ENCODE measurements at places on chromosomes 6 and 20.
A peak's percentile ranks its signal among the peaks of the same experiment; 100 is the strongest.

DNA sequence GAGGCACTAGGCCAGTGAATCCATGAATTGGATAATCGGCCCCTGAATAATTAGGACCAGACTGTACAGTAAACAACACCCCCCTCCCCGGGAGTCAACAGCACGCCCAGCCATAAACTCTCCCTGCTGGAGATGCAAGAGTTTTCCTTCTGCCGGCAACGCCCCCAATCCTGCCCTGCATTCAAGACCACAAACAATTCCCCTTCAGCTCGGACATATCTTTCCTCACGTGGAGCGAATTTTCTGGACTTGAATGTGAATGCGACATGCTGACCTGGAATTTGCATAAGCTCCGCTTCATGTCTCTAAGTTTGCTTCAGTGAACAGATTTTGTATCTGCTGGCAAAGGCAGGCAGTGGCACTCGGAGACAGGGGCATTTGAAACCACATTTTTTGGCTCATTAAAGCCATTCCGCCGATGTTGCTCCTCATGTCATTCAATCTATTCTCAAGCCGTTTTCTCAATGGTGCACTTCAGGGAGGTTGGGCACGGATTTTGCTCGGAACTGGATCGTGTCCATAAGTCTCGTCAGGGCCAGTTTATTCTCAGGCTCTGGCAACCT, 38.0 kb upstream of the GMPR start:
- DNase-seq = no peak

DNA sequence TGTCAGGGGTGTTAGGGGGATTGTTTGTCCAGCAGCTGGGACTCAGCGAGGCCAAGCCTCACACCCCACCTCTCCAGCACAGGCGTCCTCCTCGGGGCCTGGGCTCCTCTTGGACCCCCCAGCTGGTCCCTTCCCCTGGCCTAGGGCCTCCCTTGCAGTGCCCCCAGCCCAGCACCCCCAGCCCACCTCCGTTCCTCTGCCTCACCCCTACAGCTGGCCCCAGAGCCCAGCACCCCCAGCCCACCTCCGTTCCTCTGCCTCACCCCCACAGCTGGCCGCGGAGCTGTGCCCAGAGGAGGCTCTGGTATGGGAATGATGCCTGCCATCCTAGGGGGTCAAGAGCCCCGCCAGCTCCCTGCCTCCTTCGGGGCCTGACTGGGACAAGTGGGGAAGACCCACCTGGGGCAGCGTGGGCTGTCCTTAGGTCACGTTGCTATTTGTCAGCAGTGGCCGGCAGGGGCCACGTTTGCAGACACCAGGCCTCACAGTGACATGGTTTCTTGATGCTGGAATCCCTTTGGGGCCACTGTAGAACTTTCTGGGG, 7.9 kb upstream of the COL20A1 start:
- DNase-seq = no peak

DNA sequence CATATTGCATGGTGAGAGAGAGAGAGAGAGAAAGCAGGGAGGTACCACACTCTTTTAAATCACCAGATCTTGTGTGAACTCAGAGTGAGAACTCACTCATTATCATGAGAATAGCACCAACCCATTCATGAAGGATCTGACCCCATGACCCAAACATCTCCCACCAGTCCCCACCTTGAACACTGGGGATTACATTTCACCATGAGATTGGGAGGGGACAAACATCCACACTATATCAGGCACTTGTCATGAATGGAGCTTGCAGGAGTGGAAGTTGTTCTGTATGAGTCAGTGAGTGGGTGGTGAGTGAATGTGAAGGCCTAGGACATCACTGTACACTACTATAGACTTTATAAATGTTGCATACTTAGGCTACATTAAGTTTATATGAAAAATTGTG, 47.7 kb upstream of the RNF182 start:
- no peak for DNase-seq

DNA sequence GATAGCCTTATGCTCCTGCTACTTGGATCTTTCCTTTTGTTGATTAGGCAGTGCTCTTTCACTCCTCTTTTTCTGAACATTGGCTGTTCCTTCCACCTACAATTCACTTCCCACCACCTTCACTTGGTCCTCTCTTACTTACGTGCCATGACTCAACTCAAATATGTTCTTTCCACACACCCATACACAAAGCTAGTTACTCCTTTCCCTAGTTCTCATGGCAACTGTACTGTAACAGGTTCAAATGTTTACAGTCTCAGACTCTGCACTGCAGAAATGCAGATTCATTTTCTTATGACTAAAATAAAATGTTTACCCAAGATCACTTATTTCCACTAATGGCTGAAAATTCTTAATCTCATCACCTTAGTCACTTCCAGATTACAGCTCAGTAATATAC, 174.0 kb upstream of the TSHZ2 start:
- DNase-seq = no peak

- peak; percentile 75 for DNase-seq
These were observed at the start of gene RGL2 for GRCh38 chr6:33298773-33299236. TSS of gene RGL2 (minus strand) at chr6:33298942. CDS start at chr6:33298610, 332 bp downstream.

GRCh38 chr6:75296811-75297779, 12.5 kb upstream of the TMEM30A start:
- DNase-seq = peak; percentile 77

DNA sequence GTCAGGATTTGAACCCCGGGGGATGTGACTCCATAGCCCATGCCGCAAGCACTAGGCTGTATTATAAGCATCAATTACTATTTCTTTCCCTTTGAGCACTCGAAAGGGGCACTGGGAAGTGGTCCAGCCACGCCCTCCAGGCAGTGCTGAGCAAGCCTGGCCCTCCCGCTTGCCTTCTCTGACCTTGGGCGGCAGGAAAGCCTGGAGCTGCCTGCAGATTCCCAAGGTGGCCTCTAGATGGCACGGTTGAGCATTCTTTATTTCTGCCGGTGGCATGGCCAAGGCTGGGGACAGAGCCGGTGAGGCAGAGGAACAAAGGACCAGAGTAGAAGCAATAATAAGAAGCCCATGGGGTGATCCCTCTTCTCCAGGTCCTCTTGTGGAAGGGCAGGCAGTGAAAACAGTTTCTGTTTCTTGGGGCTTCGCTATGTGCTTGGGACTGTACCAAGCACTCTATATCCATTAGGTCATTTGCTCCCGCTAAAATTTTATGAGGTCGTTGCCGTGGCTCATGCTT, 32.0 kb downstream of the ARHGAP40 start:
- peak; percentile 75 for DNase-seq

DNA sequence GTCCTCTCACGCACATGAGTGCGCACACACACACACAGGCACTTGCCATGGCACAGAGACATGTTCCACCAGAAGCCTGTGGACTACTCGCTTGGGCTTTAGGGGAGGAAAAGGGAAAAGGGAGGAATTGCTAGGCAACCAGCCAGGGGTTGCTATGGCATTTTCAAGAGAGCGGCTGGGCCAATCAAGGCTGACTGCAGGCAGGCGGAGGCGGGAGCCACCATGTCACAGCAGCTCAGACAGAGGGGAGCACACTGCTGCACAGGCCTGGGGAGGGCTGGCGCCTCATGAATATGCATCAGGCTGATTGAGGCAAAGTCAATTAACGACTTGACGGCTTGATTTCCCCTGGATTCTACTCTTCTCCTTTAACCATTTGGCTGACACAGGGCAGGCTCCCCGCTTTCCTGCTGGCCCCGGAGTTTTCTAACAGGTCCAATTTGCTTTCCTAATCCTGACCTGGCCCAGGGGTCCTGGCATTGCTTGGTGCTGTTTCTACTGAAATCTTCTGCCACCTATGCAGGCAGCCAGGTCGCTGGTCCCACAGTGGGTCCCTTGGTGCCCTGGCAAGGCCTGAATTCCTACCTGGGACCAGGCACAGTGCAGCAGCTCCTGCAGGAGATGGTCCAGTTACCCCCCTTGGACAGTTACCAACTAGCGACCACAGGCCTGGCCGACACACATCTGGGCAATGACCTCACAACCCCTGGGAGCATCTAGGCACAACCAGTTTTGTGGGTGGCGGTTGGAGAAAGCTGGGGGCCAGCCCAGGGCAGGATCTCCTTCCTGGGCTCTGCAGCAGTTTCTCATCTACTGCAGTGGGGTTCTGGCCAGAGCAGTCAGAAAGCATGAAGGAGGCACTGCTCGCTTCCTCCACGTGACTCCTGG, 52.1 kb downstream of the YTHDF1 start:
- DNase-seq = no peak

- DNase-seq = no peak
These were observed 90.1 kb downstream of the PXDC1 start for GRCh38 chr6:3661390-3661789.

DNA sequence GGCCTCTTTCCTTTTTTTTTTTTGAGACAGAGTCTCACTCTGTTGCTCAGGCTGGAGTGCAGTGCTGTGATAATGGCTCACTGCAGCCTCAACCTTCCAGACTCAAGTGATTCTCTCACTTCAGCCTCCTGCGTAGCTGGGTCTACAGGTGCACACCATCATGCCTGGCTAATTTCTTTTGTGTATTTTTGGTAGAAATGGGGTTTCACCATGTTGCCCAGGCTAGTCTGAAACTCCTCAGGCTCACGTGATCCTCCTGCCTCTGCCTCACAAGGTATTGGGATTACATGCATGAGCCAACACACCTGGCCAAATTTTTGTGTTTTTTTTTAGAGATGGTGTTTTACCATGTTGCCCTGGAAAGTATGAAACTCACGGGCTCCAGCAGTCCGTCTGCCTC, 29.3 kb downstream of the SRC start:
- no peak for DNase-seq

DNA sequence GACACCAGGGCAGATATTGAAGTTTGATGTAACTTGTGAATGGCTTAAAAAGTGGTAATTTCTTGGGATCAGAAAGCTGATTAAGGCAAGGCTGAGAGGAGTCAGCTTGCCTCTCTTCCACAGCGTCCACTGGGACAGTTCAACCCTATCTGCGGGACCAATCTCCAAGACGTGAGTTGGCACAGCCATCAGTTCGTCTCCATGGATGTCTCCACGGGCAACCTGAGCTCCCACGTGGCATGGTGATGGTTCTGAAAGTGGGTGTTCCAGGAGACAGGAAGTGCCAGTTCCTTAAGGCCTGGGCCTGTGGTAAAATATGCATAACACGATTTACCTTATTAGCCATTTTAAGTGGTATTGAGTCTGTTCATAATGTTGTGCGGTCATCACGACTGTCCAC, 67.9 kb upstream of the BHLHE23 start:
- DNase-seq = no peak

DNA sequence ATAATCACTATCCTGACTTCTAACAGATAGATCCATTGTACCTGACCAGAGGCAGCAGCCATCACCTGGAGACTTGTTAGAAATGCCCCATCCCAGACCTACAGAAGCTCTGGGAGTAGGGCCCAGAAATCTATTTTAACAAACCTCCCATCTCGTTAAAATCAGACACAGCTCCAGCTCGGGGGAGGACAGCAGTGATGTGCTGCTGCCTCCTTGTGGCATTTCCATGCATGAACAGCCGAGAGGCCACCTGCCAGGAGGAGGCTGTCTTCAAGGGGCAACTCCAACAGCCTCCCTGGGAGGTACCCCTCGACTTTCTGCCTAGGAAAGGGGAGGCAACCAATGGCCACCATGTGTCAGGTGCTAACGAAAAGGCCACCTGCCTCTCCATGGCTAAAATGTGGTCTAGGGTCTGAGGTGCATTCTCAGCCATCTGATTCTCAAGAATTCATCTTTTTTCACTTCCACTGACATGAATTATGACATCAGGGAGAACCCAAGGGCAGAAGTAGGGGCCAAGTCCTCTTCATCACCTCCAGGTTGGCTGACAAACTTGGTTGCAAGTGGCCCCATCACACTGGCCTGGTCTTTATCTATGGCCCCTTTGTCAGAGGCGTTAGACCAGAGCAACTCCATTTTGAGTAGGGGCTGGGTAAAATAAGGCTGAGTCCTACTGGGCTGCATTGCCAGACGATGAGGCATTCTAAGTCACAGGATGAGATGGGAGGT, 12.2 kb upstream of the KCNK15 start:
- peak; percentile 52 for DNase-seq

DNA sequence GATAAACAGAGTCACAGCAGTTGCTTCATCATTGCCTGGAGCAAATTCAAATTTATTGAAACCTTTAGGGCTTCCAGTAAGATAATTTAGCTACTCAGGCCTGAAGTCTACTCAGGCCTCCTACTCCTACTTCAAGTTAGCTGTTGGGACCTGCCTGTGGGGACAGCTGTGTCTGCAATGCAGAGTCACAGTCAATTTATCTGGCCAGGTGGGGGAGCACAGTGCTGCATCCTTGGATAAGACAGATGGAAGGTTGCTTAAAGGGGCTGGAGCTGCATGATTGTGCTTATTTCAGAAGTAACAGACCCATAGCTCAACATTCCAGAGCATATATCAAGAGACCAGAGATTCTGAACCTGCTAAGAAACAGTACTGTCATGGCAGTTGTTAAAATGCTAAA, 932.1 kb downstream of the QKI start:
- no peak for DNase-seq

DNA sequence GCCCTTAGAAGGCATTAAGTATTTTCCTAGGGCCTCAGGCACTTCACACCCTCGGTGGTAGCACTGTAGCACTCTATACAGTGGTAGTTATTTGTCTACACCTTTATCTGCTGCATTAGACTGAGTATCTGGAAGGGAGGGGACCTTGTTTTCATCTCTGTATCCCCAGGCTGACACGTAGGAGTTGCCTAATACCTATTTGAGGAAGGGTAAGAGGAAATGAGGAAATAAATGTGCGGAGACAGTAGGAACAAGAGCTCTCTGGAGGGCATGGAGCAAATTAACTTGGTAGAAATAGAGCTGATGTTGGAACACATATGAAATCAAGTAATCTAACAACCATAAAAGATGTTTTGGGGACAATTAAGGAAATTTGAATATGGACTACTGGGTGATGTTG, 3.9 kb downstream of the CNPY3 start:
- no peak for DNase-seq

GRCh38 chr6:71486461-71486860, 197.8 kb downstream of the OGFRL1 start:
- no peak for DNase-seq

- DNase-seq = no peak
These were observed 37.8 kb downstream of the DUSP22 start for GRCh38 chr6:329888-330691.

DNA sequence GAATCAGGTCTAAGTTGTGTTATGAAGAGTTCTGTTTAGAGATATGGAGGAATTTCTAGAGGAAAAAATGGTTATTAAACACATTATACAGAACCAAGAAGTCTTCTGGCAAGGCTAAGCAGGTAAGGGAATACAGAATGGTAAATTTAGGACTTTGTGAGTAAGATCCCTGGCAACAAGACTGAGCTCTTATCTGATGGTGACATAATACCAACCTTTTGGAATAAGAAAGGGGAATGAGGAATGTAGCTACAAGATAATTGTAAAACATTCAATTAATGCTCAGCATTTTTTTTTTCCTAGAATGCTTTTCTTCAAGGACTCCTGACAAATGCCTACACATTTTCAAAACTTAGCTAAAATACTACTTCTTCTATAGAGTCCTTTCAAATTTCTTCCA, 51.8 kb downstream of the CYB5R4 start:
- DNase-seq = no peak

- no peak for DNase-seq
These were observed 16.2 kb upstream of the BLCAP start for GRCh38 chr20:37543828-37544227.
